ENCODE measurements at places on chromosomes 12 and 14.

DNA sequence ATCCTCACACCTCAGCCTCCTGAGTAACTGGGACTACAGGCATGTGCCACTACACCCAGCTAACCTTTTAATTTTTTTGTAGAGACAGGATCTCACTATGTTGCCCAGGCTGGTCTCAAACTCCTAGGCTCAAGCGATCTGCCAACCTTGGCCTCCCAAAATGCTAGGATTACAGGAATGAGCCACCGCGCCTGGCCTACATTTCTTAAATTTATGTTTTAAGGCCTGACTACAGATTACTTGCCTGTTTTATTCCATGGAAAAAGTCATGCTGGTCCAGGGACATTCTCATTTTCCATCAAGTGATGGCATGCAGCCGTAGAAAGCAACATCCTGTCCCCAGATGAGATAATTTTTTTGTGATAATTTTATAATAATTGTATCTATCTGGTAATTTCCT lies 6.1 kb downstream of the CD9 start:
- no peak for DNase-seq

DNA sequence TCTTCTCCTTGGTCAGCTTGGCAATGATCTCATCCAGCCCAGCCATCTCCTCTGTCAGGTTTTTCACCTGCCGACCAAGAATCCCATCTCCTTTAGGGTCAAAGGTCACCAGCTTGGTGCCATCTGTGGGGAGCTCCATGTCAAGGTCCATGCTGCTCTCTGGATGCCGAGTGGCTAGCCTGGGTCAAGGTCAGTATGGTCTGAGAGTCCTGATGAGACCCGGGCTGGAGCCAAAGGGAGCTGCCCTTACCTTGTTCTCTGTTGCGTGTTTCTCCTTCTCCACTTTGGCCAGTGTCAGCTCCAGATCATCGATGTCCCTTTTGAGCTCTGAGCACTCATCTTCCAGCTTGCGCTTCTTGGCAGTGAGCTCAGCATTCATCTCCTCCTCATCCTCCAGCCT lies 11.8 kb downstream of the MYH7 start:
- DNase-seq, result no peak

DNA sequence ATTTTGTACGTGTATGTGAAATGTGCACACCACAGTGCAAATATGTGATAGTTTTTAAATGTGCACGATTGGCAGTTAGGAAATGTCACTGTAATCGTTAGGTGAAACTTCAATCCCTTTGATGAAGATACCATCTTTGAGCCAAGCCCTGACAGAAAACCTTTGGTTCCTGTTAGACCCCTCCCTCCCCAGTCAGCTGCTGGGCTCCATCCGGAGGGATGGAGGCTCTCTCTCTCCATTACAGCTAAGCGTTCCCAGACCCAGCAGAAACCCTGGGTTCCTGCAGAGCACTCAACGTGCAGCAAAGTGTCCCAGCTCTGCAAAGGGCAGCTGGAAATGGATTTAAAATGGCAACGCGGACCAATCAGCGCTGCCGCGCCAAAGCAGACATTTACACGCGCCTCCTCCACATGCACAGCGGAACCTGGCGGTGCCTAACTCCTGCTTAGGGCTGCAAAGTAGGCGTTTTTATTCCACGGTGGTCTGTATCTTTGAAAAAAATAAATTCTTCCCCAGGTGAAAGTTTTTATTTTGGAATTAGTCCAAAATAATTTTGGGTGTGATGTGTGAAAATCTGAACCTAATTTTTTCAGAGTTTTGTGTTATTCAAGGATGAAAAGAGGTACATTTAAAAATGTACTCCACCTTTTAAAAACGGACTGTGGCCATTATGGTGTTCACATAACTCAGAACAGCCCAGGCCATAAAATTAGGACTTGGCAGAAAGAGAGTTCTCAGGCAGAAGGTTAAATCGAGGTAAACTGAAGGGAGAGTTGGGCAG lies 1.4 kb upstream of the HMGA2 start:
- no peak for DNase-seq

DNA sequence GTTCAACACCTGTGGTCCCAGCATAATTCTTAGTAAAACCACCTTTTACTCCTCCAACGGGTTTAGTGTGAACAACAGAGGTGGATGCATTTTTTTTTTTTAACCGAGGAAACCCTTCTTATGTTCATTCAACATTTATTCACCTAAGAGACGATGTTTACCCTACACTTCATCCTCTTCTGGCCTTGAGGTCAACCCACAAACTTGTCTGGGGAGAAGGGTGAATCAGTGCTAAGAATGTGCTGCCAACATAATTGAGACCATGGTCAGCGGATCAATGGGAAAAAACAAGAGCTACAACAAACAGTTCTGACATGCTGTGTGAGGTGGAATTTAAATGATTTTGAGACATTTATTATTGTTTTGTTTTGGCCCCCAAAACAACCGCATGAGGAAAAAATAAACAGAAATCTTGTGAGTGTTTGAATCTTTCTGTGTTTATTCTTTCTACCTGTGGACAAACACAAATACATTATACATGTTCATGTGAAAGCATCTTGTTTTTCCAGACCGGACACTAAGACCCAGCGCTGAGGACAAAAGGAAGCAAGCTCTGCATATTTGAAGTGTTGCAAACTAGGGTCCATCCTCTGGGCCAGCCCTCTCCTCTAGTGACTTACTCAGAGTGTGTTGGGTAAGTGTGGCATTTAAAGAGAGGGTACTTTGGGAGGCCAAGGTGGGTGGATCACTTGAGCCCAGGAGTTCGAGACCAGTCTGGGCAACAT lies 5.1 kb upstream of the USP30 start:
- no peak for DNase-seq

GRCh38 chr14:55705651-55706364 lies 125.8 kb downstream of the KTN1 start:
- peak; percentile 91 for DNase-seq

GRCh38 chr12:88518863-88519403 lies 61.3 kb downstream of the KITLG start:
- no peak for DNase-seq

DNA sequence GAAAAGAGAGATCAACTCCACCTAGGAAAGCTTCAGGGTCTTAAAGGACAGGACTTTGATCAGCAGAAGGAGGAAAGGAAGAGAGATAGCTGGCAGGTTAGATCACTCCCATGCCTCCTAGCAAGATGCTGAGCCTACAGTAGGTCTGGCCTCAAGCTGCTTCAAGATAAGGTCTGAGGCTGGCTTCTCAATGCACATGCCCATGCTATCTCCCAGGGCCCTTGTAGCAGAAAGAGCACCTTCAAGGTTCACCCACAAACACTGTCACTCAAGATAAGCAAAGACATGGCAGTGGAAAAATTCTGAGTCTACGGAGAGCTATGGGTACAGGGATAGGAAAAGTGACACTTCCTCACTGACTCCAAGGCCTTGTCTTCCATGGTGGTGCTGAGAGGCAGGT lies 14.3 kb downstream of the REM2 start:
- no peak for DNase-seq

DNA sequence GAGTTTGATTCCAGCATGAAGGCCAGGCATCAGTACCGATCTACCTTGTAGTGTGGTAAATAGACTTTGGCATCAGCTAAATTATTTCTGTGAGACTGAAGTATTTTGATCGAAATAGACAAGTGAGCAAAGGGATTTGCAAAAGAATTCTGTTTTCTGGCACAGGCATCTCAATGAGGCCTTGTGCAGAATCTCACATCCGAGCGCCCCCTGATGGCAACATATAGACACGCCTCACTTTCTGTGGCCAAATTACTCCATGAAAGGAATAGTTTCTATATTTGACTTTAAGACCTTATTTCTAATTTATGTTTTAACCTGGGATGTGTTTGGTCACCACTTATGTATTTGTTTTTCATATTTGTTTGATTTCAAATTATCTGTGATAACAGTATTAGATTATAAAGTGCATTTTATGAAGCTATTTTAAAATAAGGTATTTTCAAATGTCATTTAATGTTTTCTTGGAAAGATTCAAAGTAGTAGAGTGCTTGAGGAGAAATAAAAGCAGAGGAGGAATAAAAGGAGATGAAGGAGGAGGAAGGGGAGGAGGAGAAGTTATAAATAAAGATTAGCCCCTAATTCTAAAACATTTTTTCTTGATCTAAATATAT lies 731.9 kb downstream of the NRXN3 start:
- peak; percentile 19 for DNase-seq

DNA sequence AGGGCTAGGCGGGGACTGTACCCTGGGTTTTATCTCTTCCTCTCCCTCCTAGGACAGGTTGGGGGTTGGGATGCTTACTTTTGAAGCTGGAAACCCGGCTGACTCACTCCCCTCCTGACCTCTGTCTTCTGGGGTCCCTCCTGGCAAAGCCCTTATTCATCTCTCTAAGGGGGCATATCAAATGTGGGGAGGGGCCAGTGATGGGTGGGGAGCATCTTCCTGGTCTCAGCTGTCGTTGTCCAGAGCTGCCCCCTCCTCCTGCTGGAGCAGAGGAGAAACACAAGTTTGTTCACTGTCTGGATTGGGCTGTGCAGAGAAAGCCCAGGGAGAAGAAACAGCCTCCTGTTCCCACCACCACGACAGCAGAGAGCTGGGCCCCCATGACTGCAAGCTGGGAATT lies 85.8 kb downstream of the TNFAIP2 start:
- DNase-seq, result no peak

GRCh38 chr14:74392616-74393570 lies 33.1 kb downstream of the SYNDIG1L start:
- DNase-seq, result no peak

DNA sequence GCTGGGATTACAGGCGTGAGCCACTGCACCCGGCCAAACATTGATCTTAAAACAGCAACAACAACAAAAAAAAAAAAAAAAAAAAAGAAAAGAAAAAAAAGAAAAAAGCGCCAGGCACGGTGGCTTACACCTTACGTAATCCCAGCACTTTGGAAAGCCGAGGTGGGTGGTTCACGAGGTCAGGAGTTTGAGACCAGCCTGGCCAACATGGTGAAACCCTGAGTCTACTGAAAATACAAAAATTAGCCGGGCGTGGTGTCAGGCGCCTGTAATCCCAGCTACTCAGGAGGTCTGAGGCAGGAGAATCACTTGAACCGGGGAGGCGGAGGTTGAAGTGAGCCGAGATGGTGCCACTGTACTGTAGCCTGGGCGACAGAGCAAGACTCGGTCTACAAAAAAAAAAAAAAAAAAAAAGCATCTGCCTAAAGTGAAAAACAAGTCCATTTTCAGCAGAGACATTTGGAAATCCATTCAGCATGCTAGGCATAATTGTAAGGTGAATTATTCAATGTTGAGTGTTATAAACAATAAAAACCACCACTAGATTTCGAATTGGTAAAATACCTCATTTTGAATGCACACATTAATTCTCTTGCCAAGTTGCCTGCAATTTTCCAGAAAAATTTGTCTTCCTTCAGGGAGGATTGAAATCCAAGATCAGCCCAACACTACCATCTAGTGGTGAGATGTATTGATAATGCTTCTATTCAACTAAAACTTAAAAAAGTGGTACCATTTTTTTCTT lies 8.0 kb upstream of the CERS5 start:
- peak; percentile 23 for DNase-seq

- DNase-seq, result no peak
Observed at GRCh38 chr12:2180737-2181082, 127.9 kb downstream of the CACNA1C start.
